ENCODE measurements at places on chromosomes 7 and 10.
A peak's percentile ranks its signal among the peaks of the same experiment; 100 is the strongest.

DNA sequence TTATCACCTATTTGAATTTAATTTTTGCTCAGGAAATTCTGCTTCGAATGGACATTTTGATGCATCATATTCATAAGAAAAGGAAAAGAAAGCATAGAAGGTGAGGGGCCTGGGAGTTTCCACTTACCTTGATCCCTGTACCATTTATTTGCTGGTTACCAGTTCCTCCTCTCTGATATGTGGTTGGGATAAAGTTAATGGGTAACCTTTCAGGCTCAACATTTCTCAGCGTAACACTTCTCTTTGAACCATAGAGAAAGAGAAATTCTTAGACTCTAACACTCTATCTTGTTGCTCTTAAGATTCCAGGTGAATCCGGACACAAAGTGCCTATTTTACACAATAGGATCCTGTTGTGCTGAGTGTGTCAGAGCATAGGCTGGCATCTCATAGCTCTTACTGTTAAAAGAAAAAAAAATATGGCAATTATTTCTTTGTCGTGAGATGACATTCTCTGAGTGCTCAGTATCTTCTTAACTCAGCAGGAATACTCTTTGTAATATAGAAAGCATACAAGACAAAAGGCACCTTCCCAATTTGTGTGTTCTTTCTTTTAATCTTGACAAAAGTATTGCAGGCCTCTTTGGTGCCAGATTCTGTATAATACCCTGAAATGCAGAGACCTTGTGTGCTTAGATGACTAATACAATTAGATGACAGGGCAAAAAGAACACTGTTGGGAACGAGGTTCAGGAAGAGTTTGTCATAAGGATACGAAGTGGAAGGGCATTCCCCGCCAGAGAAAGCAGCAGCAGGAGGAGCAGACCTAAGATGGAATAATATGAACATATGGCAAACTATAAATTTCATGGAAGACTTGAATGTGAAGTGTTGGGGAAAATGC lies 689.6 kb downstream of the NRG3 start:
- no peak for DNase-seq

- peak; percentile 24 for DNase-seq
These were observed 192.7 kb downstream of the CELF2 start for GRCh38 chr10:11210211-11210922.

DNA sequence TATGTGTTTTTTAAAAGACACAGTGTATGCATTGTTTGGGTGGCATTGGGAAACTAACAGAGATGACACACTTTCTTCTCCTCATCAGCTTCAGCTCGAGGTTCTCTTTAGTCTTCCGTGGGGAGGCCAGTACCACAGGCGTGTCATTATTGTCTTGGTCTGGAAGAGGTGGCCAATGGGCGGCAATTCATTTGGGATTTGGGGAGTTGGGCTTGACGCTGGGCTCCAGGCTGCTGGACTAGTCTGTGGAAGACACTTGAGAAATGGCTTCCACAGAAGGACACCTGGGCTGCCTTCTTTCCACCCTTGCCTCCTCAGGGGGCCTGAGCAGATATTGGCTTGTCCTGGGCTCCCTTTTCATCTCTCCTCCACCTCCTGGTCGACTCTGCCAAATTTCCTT lies 192.2 kb downstream of the SH2D4B start:
- no peak for DNase-seq

- DNase-seq = no peak
These were observed 63.8 kb downstream of the MICALL2 start for GRCh38 chr7:1395211-1396070.

DNA sequence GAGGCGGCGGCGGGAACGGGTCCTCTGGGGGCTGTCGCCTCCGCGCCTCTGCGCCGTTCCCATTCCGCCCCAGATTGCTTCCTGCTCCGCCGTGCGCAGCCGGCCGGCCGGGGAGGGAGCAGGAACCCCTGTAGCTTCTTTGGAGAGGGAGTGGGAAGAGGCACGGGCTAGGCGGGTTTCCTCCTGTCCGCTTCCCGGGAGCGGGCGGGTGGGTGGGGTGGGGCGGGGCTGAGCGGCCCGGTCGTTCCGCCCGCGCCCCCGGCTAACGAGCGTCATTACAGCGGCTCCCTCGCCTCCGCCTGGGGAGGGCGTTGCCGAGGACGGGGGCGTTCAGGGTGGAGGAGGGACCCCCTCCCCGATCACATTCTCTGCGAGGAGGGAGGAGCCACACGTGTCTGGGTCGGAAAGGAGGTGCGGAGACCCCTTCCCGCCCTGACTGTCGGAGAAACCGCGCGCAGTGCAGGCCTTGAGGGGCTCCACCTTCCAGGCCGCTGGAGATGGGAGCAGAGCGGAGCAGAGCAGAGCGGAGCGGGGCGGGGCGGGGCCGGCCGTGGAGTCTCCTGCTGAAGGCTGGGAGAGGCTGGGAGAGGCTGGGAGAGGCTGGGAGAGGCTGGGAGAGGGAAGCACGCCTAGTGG lies 39.7 kb downstream of the AGAP3 start:
- no peak for DNase-seq

GRCh38 chr10:101691081-101691480 lies 3.9 kb downstream of the FBXW4 start:
- DNase-seq = no peak

DNA sequence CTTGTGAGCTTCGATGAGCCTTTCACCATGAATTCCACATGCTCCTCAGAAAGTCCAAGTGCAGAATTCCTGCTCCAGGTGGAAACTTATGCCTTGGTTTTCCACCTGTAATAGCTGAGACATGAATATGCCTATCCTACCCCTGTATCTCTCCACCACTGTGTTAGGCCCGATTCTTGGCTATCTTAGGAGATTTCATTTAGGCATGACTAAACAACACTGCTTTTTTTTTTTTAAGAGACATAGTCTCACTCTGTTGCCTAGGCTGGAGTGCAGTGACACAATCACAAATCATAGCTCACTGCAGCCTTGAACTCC lies 57.2 kb downstream of the NCAPG2 start:
- no peak for DNase-seq

DNA sequence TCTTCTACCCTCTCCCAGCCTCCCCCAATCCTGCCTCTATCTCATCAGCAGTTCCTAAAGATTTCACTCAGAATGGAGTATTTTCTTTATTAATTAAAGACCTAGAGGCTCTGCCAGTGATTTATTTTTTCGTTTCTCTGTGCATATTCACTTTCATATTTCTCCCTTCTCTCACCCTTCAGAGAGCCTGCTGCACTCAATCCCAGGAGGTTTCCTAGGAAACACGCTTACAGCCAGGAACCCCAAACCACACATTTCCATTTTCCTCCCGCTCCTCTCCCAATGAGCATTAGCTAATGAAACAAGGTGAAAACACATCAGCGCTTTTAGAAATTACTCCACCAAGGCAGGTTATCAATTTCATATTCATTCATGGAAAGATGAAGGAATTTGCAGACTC lies 180.2 kb downstream of the FRMD4A start:
- no peak for DNase-seq

DNA sequence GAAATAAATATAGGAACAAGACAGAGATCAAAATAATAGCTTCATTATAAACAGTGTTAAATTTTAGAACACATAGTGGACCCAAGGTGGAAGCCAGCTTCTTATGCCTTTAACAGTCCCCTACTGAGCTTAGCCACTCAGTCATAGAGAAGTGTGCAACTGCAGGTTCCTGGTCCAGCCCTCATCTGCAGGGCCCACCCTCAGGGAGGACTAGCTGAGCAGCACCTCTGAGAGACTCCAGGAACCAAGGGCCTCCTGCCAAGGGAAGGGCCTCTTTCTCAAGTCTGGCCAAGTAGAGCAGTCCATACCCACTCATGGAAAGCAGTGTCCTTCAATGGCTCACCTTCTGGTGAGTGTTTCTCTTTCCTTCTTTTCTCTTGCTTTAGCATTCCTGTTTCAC lies 173.7 kb upstream of the PRPS1L1 start:
- DNase-seq = no peak

GRCh38 chr7:103809229-103809994 lies 180.0 kb downstream of the RELN start:
- no peak for DNase-seq

GRCh38 chr7:33142585-33142984 lies 13.2 kb downstream of the BBS9 start:
- no peak for DNase-seq

DNA sequence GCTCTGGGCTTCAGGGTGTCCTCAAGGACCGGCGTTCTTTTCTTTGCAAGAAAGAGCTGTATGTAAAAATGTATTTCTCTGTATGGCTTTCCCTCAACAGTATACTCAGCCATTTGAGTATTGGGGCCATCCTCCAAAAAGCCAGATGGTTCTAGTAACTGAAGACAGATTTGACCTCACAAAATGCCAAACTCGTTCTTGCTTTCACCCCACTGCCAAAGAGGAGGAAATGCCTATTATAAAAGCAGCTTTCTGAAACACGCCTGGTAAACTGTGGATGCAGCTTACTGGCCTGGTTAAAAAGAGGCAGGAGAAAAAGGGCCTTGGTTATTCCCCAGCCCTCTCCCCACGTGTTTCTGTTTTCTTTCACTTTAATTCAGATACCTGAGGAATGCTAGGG lies 7.7 kb upstream of the HTR5A start:
- DNase-seq = no peak

DNA sequence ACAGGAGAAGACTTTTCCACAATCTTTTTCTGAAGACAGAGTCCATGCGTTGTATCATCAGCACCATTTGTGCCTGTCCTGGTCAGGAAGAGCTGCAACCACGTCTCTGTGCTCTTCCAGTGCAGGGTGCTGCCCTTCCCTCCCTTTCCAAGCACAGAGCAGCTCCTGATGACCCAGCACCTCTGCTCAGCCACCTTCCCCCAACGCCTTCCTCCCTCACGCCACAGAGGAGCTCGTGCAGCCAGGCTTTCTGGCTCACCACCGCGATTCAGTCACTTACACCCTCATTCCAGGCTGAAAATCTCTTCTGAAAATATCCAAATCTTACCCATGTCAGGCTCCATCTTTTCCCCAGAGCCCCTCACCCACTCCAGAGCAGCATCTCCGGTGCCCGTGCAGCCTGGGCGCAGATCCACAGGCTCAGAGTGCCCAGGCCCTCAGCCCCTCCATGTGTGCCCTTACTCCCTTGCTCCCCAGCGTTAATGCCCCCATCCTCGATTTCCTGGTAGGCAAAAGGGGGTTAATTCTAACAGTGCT lies 181.5 kb downstream of the DIP2C start:
- DNase-seq = no peak

- DNase-seq = no peak
These were observed 33.3 kb downstream of the UNC5B start for GRCh38 chr10:71245420-71246325.

DNA sequence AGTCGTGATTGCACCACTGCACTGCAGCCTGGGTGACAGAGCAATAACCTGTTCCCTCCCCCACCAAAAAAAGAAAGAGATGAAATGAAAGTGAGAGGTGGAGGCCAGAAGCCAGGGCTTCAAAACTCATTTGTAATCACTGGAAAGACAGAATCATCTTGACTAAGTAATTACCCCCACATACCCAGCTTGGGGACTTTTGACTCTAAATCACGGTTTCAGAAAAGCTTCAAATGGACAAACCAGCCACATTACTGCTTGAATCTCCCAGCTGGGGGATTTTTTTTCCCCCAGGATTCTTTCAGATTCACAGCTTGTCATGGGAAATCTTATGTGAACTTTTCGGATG lies 361.0 kb downstream of the FRMD4A start:
- no peak for DNase-seq

GRCh38 chr7:134623193-134623592 lies 23.5 kb upstream of the BPGM start:
- no peak for DNase-seq

GRCh38 chr7:112023282-112023681 lies 182.9 kb downstream of the DOCK4 start:
- DNase-seq = no peak

DNA sequence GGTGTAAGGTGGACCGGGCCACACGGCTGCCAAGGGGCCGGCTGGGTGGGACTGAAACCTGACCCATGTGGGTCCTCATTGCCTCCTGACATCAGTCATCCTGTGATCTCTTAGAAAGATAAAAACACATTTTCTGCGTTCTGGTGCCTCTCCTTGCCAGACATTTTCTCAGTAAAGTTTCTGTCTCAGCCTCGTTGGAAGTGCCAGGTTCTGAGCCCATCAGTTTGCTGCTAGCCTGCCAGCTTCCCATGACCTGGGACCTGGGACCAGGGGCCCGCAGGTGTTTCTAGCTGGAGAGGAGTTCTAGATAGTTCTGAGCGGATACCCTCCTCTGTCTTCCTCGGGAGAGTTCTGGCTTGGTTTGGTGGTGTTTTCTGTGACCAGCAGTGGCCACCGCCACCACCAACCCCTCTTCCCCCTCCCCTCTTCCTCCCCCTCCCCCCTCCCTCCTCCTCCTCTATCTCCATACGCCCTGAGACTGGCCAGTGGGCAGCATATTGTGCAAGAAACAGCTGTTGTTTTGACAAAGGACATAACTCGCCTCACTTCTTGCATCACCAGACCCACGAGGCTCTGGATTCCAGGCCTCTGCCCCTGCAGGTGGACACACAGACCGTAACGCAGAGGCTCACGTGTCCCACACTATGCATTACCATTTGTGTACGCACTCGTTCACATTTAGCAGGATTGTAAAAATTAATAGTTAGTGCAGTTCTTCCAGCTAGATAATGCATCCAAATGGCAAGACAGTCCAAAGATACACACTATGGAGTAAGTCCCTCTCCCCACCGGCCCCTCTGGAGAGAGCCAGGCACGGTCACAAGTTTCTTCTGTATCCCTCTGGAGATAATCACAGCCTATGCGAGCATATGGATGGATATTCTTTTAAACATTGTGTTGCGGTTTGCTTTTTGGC lies 94.6 kb downstream of the CUX1 start:
- DNase-seq = no peak

DNA sequence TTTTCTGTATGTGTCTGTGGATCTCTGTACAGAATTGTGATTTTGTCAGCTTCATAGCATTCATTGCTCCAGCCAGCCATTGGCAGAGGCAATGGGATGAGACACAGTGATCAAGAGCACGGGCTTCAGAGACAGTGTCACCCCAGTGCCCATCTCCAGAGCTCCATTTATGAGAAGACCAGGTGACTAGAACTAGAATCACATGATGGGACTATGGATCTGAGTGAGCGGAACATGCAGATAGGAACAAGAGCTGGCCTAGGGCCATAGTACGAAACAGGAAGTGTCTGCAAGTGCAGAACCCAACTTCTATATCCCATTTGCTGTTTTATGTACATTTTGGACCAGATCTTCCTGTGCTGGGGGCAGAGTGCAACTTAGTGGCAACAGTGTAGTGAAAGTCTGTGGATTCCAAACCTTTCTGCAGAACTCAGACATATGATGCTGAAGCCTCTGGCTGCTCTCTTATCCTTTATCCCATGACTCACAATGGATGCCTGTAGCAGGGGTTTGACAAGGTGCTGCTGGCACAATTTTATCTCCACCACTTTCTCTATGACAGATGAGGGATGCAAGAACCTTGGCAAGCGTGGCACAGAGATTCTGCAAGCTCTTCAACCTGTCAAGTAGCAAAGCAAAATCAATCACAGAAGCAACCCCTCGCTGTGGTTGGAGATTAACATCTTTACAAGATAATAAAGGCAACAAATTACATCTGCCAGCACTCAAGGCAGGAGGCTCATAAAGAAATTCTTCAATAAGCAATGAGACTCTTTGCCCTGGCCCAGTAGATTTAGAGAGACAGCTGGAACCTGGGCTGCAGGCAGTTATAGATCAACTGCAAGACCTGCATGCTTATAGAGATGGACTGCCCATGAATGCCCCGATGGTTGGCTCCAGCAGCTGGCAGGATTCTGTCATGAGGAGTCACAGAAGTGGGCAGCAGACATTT lies 681.3 kb downstream of the TNS3 start:
- DNase-seq = no peak

All from body of pancreas (tissue), 4 donors.